MG63 (cell line): ENCODE measurements at places on chromosomes 12 and 14. TPM values are rescaled to one million over a fixed set of nuclear protein-coding genes. Genes with fewer than 3 reads are reported as not detected.

Gene MIPOL1
- 6.0 and 9.2 TPM in 2 replicates for total RNA-seq

Gene GSC
- total RNA-seq, result 0.26 TPM in 1 of 2 replicates, not detected in the other

Gene NEUROD4
- total RNA-seq, result not detected in 2 replicates

Gene C12orf54
- not detected in 2 replicates for total RNA-seq

Gene RFX4
- total RNA-seq, result not detected in 2 replicates

Gene NTF3
- not detected in 2 replicates for total RNA-seq

Gene TPPP2
- total RNA-seq, result not detected in 2 replicates

Gene AKAP6
- 1.7 TPM in 1 of 2 replicates, not detected in the other for total RNA-seq

Gene RASSF9
- 0.25 and 1.2 TPM in 2 replicates for total RNA-seq

- DNase-seq, result no peak
Measured at GRCh38 chr14:104441275-104442106, 138.1 kb upstream of the C14orf180 start.

GRCh38 chr12:97760601-97761000 is 298.0 kb downstream of the RMST start:
- DNase-seq, result no peak

GRCh38 chr12:31726575-31726974 is 2.2 kb downstream of the AMN1 start:
- DNase-seq, result no peak

DNA sequence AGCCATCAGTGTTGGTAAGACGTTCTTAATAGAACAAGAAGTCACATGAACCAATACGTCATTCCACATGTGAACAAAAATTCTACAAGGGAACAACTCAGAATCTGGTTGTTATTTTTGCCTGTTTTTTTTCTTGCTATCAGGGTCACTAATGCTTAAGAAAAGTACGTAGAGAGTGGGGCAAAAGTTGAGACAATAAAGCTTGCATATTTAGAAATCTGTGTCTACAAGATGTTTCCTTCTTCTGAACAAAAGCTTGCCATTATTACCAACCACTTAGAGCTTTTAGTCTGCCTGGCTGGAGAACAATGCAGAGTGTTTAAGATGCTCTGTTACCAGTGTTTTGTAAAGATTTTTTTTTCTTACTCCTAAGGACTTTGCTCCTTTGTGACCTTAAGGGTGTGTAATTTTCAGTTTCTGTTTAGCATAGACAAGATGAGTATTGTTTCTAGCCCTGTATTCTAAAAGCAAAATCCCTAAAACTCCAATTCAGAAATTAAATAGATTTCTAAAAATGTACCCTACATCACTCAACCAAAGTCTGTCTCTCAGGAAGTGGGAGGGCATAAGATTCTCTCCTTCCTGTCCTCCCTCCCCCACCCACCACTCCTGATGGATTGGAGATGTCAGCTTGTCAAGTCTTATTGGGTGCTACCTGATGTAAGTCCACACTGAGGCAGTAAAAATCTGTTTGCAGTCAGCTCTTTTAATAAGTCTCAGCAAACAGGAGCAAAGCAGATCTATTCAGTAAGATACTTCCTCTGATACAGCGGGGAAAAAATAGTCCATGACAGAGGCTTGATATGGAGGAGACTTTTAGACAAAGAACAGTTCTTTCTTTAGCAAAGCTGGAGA is 267.6 kb downstream of the GRIN2B start:
- no peak for DNase-seq

DNA sequence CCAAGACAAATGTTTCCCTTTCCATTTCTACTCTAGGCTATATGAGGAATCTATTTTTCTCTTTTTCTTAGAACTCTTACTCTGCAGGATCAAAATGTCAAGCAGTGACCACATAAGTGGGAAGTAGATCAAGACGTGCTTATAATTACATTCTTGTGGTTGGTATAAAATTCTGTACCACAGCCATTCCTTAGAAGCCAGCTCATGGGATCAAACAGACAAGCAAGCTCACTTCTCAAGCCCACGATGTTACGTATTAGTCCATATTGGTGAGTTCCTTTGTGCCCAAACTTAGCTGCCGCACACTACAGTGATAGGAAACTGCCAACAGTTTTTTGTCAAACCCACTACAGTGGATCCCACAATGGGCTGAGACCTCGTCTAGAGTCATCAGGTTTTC is 53.4 kb downstream of the IFNG start:
- DNase-seq, result no peak

- no peak for DNase-seq
Measured at GRCh38 chr12:40344312-40344711, 119.5 kb downstream of the LRRK2 start.
